ENCODE measurements at places on chromosomes 2 and 18.

GRCh38 chr2:133517876-133518275 is 50.4 kb downstream of the NCKAP5 start:
- DNase-seq, result no peak

DNA sequence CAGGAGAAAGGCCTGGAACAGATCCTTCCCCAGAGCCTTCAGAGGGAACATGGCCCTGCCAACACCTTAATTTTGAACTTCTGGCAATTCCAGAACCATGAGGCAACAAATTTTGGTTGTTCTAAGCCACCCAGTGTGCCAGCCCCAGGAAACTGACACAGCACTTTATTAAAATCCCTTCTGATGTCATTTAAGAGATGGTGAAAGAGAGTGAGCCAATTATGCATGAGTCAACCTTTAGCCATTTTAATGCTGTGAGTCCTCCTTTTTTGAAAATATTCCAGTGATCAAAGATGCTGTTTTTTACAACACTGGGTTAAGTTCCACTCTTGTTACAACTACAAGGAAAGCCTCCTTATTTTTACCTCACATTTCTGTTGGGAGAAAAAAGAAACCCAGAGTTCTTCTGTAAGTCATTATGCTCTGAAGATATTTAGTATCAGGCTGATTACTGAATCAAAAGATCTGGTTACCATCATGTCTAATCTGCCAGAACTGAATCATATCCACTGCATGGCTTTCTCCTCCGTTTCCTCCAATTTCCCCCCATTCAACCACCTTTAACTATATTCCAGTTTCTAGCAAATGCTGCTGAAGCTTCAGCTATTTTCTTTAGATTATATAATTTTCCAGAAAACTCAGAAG is 235.4 kb downstream of the TXNL1 start:
- DNase-seq, result no peak

DNA sequence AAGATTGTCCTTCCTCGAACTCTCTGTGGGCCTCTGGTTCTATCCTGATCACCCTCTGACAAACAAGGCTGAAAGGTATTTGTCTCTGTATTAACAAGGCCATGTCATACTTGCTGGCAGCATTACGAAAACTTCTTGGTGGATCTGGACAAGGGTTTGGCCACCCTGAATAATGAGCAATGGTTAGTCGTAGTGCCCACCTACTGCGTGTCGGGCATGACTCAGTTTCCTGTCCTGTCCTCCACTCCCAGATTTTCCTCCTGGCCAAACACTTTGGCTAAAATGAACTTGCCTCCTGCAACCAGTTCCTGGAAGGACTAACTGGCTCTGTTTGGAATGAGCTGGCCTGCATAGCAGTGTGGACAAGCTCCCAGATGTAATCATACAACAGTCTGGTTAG is 198.5 kb upstream of the SMIM21 start:
- no peak for DNase-seq

GRCh38 chr2:9585486-9585885 is 29.9 kb upstream of the ADAM17 start:
- DNase-seq, result no peak

- peak; percentile 17 for DNase-seq
These were observed 21.8 kb upstream of the CTIF start for GRCh38 chr18:48517048-48517447.

DNA sequence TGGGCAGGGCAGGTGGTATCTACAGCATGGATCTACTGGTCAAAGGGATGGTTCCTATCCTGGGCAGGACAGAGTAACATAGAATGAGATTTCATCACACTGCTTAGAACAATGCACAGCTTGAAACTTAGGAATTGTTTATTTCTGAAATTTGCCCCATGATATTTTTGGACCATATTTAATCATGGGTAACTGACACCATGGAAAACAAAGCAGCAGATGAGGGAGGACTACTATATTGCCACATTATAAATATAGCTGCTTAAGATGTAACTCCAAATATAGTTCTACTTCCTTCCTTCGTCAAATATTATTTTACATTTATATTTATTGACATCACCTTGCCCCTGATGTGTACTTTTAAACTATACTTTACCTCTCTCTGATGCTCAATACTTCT is 254.7 kb downstream of the PTPRM start:
- no peak for DNase-seq

GRCh38 chr2:156098506-156098905 is 234.0 kb downstream of the NR4A2 start:
- DNase-seq, result no peak

GRCh38 chr2:63819765-63820717 is 21.7 kb upstream of the UGP2 start:
- DNase-seq, result peak; percentile 69

DNA sequence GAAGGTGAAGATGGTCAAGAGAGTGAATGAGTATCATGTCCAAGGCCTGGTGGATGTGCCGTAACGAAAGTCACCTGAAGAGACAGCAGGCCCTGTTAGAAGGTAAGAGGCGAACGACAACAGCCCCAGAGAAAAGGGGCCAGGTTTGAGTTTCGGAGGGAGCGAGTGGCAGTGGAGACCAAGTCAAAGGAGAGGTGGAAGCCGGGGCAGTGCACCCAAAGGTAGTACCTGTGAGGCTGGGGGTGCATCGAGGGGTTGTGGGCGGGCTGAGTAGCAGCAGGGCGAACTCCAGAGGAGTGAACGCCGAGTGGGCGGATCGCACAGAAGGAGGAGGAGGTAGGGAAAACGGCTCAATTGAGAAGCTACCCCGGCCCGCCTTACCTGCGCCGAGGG is 358 bp downstream of the USP37 start:
- no peak for DNase-seq

- DNase-seq, result no peak
These were observed 106.9 kb downstream of the FARSB start for GRCh38 chr2:222548992-222549391.

GRCh38 chr2:188975497-188976102 is 1.4 kb downstream of the COL3A1 start:
- no peak for DNase-seq

- DNase-seq, result no peak
These were observed 27.8 kb downstream of the RTP5 start for GRCh38 chr2:241897231-241897916.

DNA sequence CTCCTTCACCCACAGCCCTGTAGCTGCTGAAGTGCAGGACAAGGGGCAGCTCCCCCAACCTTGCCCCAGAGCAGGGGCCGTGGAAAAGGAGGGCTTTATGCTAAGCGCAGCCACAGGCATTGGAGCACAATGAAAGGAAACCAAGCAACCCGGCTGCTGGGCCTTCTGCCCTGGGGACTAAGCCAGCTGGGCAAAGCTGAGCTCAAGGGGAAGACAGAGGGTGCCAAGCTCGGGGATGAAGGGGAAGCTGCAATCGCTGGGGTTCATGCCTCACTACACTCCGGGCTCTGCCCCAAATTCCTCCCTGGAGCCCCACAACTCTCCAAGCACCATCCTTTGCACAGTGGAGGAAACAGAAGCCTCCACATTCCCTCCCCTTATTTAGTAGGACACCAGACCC is 12.4 kb downstream of the SFXN5 start:
- no peak for DNase-seq

GRCh38 chr2:174062934-174063333 is 97.8 kb upstream of the SP3 start:
- no peak for DNase-seq

DNA sequence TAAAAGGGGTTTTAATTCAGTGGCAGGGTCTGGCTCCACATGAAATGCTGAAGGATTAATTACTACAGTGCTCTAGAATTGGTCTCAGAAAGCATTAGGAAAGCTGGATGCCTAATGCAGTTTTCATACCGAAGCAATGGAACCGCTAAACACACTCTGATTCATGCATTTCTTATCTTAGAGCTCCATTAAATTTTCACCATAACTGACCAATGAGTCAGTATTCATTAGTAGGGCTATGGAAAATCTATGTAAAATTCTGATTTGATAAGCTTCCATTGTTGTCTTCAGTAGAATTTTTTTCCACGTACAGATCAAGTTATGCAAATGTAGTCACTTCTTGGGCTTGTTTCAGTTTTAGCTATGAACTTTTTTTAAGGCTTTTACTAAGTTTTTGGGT is 359.9 kb downstream of the ARHGAP15 start:
- no peak for DNase-seq

GRCh38 chr2:26608557-26608956 is 32.6 kb downstream of the CIB4 start:
- no peak for DNase-seq

- peak; percentile 86 for DNase-seq
These were observed 188.0 kb downstream of the CDH7 start for GRCh38 chr18:65938592-65939372.

GRCh38 chr2:152611458-152612231 is 105.6 kb downstream of the PRPF40A start:
- DNase-seq, result no peak

DNA sequence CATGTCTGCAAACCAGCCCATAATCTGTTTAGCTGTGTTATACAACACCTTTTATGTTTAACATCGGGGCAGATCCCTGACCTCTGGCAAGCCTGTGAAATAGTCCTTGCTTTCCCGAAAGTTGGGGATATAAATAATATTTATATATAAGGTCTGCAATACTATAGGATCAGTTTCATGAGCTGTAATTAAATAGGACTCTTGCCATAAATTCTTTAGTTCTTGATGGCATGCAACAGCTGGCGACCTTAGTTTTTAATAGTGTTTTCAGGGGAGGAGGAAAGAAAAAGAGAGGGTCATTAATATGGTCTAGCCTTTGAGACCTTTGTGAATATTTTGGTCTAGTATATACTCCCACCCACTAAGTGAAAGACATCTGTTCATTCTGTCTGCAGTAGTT is 166.5 kb downstream of the MTX2 start:
- no peak for DNase-seq

DNA sequence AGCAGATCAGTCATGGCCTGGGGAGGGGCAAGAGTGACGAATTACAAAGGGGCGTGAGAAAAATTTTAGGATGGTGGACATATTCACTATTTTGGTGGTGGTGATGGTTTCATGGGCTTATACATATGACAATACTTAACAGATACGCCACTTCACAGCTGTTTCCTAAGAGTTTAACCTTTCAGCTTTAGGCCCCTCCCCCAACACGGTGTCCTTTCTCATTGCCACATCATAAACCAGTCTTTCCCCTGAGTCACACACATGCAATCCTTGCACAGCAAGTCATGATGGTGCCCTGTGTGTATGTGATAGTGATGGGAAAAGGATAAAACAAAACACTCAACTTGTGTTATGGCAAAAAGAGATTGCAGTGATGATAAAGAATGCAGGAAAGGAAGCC is 47.6 kb upstream of the IL1R1 start:
- DNase-seq, result no peak

DNA sequence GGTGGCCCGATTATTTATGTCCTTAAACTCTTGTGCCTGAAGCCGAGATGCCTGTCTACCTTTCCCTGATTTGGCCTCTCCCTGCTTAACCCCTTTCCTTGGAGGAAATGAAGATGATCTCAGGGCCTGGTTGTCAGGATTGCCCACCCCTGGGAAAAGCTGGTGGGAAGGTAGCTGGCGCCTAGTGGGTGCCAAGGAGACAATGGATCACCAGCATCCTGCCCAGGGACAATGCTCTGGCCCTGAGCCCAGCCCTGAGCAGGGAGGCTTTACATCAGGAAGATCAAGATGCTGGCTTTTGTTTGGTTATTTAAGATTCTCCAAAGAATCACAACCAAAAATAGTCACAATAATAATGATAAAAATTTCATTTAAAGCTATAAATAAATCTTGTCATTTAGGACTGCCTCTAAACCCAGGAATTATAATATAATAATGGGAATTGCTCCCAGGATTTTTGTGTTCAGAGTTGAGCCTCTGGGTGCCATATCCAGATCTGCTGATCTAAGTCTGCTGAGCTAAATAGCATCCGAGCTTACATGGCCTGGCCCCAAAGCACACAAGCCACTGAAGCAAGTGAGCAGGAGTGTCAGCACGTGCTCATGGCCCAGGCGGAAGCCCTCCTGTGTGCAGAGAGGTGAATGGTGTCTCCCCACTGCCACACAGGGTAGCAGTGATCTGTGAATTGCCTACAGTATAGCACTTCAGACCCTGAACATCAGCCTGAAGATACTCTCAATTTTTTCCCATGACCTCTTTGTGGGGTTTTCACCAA is 57.8 kb upstream of the MAP3K20 start:
- DNase-seq, result no peak

DNA sequence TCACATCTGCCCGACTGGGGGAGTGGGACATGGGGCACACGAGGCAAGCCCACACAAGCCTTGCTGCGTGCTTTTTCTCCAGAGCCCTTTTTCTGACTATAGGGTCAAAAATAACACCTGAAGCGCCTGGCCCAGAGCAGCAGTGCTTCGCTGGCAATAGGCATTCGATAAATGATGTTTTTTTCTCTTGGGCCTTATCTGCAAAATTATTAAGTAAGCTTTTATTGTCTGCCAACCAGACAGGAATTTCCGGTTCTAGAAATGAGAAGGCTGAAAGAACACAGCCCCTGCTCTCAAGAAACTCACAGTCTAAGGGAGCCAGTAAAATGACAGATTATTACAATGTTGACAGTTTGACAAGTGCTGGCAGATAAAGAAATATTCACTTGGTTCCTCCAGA is 2.7 kb upstream of the TMBIM1 start:
- no peak for DNase-seq

GRCh38 chr2:236549165-236549564 is 20.5 kb upstream of the ACKR3 start:
- no peak for DNase-seq

GRCh38 chr2:161104054-161104553 is 56.1 kb upstream of the TANK start:
- no peak for DNase-seq

DNA sequence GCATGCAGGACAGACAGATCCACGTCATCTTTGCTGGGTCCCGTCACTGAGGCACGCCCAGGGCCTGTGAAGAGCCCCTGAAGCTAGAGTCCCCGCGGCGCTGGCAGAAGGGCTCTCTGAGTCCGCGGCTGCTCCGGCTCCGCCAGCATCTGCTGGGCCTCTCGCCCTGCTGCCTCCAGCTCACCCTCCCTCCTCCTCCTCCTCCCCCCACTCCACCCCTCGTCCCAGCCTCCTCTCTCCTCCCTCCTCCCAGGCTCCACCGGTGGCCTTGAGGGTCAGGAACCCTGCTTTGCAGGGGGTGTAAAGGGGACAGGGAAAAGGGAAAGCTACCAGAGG is at the start of gene TNS1:
TNS1 (minus strand) TSS at position 151 of the 336 bp plus-strand sequence; CDS start at position 28, 123 bp downstream.
- DNase-seq, result no peak

GRCh38 chr2:53353135-53354114 is 414.2 kb upstream of the CHAC2 start:
- peak; percentile 67 for DNase-seq

DNA sequence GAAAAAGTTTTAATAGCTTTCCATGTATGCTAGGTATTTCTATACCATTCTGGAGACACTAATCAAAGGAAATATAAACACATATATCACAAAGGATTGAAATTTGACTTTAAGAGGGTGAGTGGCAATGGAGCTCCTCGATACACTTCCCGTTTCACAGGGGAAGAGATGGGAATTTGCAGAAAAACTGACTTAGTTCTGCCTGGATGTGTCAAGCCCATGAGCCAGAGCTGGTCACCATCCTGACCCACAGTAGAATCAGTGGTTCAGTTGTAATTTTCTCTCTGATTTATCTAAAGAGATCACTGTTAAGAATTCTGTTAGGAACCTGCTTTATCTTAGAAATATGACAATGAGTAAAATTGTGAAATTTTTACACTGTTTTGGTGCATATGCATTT is 34.2 kb downstream of the PLCL1 start:
- DNase-seq, result no peak
